ENCODE measurements at places on chromosomes 3 and 15.

- DNase-seq: no peak
Measured at GRCh38 chr15:89680282-89680873, 1.2 kb upstream of the PLIN1 start.

- no peak for DNase-seq
Measured at GRCh38 chr3:56822501-56822900, 20.8 kb upstream of the ARHGEF3 start.

DNA sequence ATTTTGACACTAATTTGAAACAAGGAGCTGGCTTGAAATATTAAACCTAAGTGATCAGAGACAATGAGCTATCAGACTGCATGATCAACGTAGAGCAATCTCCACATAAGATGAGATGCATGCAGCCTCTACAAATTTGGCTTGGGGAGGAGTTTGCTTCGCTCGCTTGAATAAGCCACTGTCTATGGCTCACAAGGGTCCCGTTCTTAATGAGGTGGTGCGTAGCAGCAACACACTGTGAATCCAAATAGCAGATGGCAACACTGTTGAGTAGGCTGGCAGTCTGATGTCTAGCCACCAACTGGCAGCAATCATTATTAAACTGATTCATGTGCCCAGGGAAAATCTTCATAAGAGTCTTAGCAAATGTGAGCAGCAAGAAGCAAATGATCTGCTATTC is 125.4 kb upstream of the CCDC54 start:
- DNase-seq: no peak

DNA sequence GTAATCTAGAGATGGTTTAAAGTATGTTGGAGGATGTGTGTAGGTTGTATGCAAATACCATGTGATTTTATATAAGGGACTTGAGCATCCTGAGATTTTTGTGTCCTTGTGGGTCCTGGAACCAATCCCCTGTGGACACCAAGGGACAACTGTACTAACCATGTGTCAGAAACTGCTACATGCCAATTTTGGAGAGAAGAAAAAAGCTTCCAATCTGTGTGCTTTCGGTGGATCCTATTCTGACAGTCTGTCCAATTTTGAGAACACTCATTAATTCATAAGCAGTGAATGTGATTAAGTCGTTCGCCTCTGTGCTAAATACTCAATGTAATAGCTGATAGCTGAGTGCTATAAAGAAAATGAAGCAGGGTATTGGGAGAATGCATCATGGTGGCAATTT is 61.6 kb downstream of the RBM6 start:
- no peak for DNase-seq

DNA sequence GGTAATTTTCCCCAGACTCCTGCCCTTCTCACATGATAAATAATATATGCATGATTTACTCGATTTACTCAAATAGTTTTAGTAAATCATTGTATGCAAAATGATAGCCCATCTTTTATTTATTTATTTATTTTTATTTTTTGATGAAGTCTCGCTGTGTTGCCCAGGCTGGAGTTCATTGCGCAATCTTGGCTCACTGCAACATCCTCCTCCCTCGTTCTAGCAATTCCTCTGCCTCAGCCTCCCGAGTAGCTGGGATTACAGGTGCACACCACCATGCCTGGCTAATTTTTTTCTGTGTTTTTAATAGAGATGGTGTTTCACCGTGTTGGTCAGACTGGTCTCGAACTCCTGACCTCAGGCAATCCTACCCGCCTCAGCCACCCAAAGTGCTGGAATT is 343.8 kb upstream of the PLSCR5 start:
- DNase-seq: no peak

- DNase-seq: no peak
Measured at GRCh38 chr15:73226093-73226814, 142.5 kb downstream of the HCN4 start.

- DNase-seq: no peak
Measured at GRCh38 chr3:41746215-41746614, 215.7 kb downstream of the ULK4 start.

DNA sequence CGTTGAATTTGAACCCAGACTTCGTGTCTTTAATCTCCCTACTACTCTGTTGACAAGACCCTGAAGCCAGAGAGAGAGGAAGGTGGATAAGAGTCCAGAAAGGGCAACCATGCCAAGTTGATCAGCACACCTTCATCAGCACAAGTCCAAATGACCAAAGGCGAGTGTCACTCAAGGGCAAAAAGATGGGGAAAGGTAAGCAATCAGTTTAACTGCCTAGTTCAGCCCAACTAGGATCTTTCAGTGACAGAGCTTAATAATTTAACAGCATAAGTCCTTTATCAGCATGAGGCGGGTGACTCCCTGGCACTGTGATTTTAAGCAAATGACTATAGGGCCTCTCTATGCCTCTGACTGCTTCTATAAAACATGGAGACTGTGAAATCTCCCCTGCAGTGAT is 6.2 kb downstream of the SUCLG2 start:
- peak; percentile 26 for DNase-seq

GRCh38 chr3:71681224-71681668 is 44.0 kb downstream of the EIF4E3 start:
- peak; percentile 70 for DNase-seq

- DNase-seq: no peak
Measured at GRCh38 chr3:73235768-73236167, 174.3 kb downstream of the EBLN2 start.

GRCh38 chr15:69451951-69452691 is 497 bp upstream of the RPLP1 start:
- peak; percentile 36 for DNase-seq

DNA sequence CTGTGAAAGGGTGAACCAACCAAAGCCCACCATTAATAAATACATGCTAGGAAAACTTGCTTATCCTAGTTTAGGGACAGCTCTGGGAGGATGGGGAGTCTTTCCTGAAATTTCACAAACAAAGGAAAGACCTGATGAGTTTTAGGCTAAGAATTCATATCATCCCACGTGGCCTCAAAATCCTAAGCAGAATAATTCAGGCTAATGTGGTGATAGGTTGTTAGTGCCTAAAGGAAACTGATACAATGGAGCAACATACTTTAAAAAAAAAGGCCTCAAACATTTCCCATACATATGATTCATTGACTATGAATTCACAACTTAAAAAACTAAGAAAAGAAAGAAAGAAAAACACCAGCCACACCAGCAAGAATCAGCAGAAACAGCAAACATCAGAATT is 126.9 kb upstream of the CNTN4 start:
- no peak for DNase-seq

DNA sequence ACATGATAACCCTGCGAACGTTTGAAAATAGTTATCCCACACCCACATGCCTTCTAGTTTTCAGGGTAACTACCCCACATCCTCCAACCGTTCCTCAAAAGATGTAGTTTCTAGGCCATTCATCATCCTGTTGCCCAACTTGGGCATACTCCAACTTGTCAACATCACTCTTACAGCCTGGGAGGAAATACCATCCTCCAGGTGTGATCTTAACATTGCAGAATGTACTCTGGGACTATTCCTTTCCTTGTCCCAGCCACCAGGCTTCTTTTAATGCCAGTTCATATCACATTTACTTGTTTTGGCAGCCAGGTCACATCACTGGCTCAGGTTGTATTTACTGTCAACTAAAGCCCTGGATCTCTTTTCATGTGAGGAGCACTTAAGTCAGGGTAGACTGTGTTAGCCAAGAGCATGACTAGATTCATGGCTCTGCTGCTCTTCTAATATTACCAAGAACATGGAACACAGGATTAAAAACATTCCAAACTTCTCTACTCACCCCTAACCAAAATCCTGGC is 4.0 kb upstream of the DENND6A start:
- DNase-seq: no peak

DNA sequence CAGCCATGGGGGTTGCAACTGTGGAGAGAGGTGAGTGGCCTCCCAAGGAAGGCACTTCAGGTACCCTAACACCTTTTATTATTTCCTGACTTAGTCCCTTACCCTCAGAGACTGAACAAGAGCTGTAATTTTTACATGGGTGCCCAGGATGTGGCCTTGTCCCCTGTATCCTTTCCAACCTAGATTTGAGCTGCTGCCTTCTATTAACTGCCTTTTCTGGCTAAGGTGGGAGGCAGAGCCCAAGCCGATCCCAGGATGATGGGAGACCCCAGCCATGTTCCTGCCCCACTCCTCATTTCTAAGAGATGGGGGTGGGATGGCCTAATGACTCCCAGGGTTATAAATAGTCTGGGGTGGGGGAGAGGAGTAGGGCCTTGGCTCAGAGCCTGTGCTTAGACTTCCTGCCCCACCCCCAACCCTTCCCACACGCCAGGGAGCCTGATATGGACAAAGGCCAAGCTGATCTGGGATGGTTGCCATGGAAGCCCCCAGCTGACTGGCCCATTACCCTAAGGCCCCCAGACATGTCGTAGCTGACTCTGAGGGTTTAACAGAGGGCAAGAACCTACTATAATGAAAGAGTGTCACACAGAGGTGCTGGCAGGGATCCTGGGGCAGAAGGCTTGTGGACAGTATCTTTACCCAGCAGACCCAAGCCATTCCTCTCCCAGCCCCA is 1.9 kb downstream of the KLHDC8B start:
- DNase-seq: no peak

DNA sequence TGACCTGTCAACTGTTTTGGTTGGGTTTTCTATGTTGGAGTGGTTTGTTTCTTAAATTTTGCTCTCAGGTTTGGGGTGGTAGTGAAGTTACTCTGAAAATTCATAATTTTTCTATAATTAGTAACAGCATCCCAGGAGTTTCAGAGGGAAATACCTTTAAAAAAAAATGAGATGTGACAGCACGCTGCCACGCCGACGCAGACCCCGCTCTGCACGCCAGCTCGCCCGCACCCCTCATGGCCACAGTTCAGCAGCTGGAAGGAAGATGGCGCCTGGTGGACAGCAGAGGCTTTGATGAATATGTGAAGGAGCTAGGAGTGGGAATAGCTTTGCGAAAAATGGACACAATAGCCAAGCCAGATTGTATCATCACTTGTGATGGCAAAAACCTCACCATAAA is 34.6 kb downstream of the AKAP13 start:
- no peak for DNase-seq

GRCh38 chr15:82709081-82709420 is 624 bp downstream of the AP3B2 start:
- peak; percentile 6 for DNase-seq

GRCh38 chr3:130963444-130963843 is 63.2 kb downstream of the ASTE1 start:
- peak; percentile 41 for DNase-seq

- DNase-seq: no peak
Measured at GRCh38 chr3:7682822-7683229, 818.8 kb upstream of the LMCD1 start.

GRCh38 chr3:133914839-133915600 is 19.3 kb upstream of the RAB6B start:
- DNase-seq: no peak

DNA sequence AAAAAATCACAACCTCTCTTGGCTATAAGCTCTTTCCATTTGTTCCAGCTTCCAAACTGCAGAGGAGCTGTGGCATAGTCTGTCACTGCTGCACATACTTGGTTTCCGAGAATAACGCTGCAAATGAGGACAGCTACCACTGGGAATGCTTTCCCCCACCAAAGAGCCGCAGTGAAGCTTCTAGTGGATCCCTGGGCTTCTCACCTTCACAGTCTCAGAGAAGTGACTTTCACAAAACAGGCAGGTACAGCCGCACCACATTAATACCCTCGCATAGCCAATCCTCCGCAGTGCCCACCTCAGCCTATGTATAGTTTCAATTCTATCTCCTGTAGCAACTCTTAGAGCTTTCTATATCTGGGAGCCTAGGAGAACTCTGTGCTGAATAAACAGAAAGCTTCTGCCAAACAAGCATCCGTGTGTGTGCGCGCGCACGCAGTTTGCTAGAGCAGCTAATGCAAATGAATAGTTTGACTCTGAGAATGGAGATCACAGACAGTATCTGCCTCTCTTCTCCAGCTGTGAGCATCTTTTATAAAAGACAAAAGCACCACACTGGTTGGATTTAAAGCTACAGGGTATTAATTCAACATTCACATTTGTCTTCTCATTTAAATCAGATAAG is 81.9 kb upstream of the PLXND1 start:
- DNase-seq: no peak

- peak; percentile 10 for DNase-seq
Measured at GRCh38 chr15:49428409-49429095, 5.5 kb downstream of the FGF7 start.

DNA sequence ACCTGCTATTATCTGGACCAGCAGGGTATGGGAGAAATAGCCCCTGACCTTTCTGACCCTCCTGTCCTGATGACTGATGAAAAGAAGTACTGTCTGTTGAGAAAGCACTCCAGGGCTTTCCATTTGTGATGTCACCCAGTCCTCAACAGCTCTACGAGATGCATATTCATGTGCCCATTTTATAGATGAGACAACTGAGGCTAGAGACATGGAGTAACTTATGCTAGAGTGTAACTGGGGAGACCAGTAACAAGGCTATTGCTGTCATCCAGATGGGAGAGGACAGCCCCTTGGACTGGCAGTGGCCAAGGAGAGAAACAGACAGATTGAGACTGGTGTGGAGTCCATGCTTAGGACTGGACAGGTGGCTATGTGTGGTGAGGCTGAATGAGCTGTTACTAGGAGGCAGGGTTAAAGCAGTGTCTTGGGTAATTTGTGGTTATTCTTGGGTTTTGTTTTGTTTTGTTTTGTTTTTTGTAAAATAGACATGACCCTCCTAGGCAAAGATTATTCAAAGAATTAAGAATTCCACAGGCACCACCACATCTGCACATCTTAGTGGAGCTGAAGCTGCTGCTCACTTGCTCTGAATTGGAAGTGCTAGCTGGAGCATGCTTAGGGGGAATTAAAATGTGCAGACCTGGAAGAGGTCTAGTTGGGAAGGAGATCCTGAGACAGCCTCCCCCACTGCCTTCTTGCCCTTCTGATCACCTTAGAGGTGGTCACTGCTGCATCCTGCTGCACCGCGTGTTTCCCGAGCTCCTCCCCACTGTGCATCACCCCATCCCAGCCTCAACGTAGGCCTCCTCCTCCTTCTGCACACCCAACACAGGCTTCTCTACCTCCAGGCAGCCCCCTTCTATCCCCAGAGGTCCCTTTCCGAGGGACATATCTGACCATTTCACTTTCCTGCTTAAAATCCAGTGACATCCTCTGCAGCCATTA is 8.4 kb downstream of the HRH1 start:
- no peak for DNase-seq

GRCh38 chr15:91426412-91426811 is 326.4 kb downstream of the SV2B start:
- DNase-seq: no peak

DNA sequence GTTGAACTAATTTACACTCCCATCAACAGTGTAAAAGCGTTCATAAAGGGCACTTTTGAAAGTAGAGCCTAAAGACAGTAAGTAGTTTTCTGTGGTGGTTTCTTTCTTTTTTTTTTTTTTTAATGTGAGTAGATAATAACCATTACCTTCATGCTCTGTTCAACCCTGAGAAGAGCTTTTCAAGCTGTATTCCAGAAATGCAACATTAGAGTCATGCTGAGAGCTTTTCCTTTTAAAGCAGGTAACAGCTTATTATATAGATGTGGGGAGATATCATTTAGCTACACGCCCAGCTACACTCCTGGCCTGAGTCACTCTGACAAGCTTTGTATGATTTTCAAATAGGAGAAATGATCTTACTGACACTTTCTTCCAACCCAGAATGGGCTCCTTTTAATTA is 96.2 kb upstream of the ARHGEF26 start:
- DNase-seq: no peak

- DNase-seq: no peak
Measured at GRCh38 chr3:106881186-106881585, 496.1 kb upstream of the CCDC54 start.

Data from ELR (cell line).